ENCODE measurements at places on chromosomes 7 and 10.

DNA sequence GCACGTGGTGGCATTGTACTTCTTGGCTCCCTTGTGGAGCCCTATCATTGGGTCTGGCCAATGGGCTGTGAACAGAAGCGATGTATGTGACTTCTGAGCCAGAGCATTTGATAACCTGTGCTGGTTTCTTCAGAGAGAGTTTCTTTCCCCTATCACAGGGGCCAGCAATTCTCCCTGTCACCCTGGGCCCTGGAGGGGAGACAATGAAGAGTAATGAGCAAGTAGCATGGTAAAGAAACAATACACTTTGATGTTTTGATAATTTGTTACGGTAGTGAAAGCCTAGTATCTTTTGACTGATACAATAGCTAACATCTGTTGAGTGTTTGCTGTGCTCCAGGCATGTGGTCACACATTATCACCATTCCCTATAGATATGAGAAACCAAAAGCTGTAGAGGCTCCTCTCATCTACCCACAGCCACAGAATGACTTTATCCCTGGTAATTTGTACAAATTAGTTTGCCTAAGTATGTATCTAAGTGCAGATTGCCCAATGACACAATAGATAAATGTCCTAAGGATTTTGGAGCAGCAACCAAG, 113.4 kb upstream of the SVIL start:
- DNase-seq = no peak

DNA sequence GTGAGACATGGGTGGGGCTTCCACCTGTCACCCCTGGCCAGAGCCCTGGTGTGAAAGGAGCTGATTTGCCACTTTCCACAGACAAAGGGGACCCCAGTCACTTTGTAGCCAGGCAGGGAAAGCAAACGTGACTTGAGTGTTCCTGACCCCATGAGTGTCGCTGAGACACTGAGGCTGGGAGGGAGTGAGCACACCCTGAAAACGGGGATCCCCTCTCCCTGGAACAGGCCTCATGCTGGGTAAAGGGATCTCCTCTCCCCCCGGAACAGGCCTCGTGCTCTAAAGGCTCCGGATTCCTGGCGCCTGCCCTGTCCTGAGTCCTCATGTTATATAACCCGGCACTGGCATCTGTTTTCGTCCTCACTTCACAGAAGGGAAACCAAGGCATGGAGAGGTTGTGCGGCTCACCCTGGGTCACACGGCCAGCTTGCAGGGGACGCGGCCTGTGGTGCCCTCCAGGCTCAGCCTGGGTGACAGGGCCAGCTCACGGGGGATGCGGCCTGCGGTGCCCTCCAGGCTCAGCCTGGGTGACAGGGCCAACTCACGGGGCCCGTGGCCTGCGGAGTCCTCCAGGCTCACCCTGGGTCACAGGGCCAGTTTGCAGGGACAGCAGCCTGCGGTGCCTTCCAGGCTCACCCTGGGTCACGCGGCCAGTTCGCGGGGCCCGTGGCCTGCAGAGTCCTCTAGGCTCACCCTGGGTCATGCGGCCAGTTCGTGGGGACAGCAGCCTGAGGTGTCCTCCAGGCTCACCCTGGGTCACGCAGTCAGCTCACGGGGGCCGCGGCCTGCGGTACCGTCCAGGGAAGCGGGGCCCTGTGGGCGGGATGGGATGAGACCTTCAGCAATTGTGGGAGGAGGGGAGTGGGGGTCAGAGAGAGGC, 104.7 kb downstream of the PDGFA start:
- no peak for DNase-seq

GRCh38 chr10:127756264-127756663, 19.3 kb downstream of the FOXI2 start:
- no peak for DNase-seq

DNA sequence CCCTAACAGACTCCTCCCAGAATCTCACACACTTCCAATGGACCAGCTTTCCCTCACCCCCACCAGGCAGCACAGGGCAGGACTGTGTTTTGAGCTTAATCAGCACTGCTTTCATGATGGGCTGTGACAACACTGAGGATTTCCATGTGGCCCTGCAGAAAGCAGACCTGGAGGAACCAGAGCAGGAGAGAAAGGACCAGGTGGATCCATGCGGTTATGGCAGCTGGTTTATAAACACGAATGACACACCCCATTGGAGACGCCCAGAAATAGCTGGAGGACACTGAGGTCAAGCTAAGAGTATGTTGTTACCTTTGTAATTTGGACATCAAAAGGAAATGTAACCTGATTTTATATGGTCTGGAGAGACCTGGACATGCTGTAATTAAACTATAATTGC, 31.7 kb upstream of the HERPUD2 start:
- no peak for DNase-seq

DNA sequence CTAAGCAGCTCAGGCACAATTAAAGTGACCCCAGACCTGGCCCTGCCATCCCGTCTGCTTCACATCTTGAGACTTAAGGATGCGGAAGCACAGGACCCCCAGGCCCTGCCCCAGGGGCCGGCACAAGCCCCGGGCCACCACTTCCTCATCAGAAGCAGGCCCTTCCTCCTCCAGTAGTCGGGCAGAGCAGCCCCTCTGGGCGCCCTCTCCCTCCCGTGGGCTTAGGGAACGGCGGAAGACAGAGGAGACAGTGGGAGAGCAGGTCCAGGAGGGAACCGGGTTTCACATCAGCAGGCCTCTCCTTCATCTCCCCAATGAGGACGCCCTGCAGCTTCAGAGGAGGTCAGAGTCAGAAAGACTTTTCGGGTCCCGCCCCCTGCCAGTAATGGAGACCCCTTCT, 135.7 kb upstream of the PPIF start:
- DNase-seq = no peak

DNA sequence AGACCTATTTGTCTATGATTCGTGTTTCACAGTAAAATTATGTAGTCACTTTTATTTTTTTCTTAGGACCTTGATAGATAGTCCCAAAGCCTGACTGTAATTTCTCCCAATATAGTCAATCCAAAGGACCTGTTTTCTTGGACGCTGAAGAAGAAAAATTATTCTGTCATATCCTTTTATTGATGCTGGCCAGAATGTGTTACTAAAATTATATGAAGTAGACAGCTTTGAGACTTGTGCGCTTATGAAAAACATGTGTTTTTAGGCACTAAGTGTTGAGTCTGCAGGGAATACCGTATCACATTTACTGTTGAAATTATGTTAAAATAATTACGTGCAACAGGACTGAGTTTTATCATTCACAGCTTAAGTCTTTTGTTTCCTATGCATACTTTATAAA, 17.9 kb downstream of the TES start:
- no peak for DNase-seq

DNA sequence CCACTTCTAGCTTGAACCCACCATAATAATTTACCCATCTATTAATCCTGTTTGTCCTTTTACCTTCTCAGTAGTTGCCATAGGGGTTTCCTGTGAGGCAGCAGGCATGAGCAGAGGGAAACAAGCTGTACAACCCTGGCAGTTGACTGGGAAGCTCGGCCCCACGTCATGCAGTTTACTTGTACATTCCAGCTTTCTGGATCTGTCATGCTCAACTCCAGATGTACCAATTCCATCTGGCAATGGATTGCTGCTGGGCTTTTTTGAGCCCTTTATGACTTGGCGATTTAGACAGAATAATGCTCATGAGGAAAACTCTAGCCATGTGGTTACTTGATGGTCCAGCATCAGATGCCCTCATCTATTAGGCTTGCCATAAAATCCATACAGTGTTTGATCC, 112.5 kb downstream of the GNAI1 start:
- no peak for DNase-seq

- no peak for DNase-seq
Observed at GRCh38 chr10:84825330-84825729, 496.9 kb downstream of the CCSER2 start.

DNA sequence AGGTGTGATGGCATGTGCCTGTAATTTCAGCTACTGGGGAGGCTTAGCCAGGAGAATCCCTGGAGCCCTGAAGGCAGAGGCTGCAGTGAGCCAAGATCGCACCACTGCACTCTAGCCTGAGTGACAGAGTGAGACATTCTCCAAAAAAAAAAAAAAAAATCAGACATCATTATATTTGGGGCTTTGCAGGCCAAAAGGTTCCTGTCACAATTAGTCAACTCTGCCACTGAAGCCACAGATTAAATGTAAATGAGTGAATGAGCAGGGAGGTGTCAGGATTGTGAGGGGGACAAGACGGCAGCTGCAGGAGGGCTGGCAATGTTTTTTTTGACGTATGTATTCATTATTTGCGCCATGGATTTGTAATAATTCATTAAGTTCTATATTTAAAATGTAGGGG, 3.3 kb downstream of the ZNF33B start:
- no peak for DNase-seq

DNA sequence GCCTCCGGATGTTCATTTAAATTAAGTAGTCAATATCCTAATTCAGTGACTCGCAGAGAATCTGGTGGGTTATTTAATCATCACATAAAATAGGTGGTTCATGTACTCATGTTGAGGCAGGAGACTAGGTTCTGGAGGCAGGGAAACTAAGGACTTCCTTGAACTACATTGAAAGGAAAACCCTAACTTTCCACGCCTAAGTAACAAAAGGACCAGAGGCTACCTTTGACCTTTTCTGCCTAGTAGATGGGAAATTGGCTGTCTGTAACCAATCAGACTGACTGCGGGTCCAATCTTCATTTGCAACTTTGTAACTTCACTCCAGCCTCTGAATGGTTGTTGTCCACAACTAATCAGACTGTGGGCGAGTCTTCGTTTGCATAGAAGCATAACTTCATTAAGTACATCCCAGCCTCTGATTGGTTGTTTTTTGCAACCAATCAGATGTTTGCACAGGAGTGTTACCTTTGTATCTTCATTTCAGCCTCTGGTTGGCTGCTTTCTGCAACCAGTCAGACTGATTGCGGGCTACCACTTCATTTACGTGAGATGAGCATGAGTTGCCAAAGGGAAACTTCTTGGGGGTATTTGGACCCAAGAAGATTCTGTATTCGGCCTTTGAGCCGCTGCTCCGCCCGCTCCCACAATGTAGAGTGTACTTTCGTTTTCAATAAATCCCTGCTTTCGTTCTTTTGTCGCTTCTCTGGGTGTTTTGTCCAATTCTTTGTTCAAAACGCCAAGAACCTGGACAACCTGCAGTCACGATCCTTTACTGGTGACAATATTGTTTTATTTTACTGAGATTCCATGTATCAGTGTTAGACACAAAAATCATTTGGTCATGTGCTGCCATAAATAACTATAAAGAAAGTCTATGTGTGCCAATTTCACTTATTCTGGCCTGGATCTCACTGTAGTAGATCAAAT, 1.7 kb upstream of the ST7 start:
- no peak for DNase-seq

DNA sequence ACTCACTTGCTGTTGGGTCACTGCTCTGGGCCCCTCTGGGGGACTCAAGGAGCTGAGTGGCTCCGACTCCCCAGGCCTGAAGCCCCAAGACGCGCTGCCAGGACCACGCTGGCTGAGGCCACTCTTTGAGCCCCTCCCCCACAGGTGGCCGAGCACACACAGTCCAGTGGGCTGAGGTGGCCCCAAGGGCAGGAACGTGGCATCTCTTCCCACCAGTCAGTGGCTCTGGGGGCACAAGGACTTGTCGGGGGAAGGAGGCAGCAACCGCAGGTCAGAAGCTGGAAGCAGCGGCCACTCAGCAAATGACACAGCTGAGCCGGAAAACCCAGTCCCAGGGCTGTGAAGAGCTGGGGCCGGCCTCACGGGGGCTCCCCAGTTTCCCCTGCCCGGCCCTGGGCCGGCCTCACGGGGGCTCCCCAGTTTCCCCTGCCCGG, 24.1 kb downstream of the GRIFIN start:
- no peak for DNase-seq

DNA sequence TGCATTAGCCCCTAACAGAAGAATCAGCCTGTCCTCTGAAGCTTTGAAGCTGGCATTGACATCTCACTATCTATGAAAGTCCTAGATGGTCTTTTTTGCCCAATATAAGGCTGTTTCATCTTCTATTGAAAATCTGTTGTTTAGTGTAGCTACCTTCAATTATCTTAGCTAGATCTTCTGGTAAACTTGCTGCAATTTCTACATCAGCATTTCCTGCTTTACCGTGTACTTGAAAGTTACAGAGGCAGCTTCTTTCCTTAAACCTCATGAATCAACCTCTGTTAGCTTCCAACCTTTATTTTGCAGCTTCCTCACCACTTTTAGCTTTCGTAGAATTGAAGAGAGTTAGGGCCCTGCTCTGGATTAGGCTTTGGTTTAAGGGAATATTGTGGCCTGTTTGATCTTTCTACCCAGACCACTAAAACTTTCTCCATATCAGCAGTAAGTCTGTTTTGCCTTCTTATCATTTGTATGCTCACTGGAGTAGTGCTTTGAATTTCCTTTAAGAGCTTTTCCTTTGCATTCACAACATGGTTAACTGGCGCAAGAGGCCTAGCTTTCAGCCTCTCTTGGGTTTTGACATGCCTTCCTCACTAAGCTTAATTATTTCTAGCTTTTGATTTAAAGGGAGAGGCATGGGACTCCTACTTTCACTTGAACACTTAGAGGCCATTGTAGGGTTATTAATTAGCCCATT, 32.5 kb downstream of the ARID5B start:
- DNase-seq = no peak

- DNase-seq = no peak
Observed at GRCh38 chr10:31154996-31155395, 123.3 kb upstream of the ZNF438 start.

- DNase-seq = no peak
Observed at GRCh38 chr10:283916-284356, 148.7 kb downstream of the ZMYND11 start.

DNA sequence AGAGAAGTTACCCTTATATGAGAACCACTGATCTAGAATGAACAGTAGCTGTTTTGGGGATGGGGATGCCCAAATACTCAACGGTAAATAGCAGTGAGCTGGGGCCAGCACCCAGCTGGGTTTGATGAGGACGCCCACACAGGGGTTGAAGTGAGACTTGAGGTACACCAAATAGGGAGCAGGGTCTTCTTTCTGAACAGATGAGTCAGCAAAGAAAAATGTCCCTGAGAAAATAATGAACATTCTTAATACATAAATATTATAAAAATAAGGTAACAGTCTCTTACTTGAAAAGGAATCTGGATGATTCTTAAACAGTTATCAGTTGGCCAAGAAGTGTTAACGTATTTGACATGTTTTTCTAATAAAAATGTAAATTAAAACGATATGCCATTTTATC, 2.0 kb downstream of the PRSS37 start:
- DNase-seq = no peak

DNA sequence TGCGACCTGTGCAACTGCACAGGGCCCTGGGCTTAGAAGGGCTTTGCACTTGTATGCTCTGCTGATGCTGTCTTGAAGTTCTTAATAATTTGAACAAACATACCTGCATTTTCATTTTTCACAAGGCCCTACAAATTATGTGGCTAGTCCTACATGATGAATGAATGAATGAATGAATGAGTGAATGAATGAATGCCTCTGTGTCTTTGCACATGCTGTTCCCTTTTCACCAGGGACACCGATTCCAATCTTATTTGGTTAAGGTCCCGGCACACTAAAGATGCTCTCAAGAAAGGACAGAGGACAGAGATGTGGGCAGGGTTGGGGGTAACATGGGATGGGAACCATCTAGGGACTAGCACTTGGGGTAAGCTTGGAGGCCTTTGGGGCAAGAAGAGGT, 39.4 kb upstream of the CHST3 start:
- DNase-seq = no peak

- no peak for DNase-seq
Observed at GRCh38 chr10:127735156-127735555, 1.8 kb upstream of the FOXI2 start.

GRCh38 chr10:81036257-81036656, 498.6 kb downstream of the SH2D4B start:
- DNase-seq = no peak
